Fibroblast of skin of left quadriceps (primary cell): ENCODE measurements at places on chromosomes 4 and X.

DNA sequence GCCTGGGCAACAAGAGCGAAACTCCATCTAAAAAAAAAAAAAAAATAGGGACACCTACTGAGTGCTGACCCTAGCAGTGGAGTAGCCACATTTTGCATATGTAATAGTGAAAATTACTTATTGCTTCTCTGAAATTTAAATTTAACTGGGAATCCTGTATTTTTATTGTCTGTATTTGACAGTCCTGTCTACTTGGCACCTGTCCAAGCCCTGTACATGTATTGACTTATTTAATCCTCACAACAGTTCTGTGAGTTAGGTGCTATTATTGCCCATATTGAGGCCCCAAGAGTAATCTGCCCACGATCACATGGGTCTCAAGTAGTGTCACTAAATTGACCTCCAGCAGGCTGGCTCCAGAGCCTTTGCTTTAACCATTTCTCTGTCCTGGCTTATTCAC is 81.6 kb downstream of the WDR19 start:
- no peak for DNase-seq

DNA sequence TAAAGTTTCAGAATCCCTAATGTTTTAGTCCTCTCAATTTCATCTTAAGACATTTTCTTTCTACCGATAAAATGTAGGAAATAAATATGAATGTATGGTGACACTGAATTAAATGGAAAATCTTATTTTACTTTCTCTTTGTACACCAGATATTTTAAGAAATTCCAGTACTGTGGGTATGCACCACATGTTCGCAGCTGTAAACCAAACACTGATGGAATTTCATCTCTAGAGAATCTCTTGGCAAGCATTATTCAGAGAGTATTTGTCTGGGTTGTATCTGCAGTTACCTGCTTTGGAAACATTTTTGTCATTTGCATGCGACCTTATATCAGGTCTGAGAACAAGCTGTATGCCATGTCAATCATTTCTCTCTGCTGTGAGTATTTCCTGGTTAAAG is 26.9 kb downstream of the C4orf46 start:
- DNase-seq: no peak

- no peak for DNase-seq
Observed at GRCh38 chr4:174435974-174436373, 86.3 kb downstream of the HPGD start.

GRCh38 chr4:120051253-120051652 is 15.4 kb downstream of the MAD2L1 start:
- no peak for DNase-seq

DNA sequence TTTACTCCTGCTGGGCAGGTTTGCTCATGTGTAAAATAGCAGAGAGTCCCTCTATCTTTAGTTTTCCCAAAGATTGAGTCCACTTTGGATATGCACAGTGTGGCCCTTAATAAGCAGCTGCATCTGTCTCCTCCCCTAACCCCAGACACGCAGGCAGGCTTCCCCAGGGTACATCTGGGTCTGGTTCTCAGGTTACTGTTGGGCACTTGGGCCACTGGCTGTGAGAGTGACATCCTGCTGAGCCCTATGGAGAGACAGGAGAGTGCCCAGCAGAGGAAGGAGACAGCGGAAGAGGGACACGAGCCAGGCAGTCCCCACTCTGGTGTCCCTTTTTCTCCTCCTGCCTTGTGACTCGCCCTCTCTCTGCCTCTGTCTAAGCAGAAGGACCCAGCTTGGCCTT is 16.0 kb downstream of the XK start:
- no peak for DNase-seq

DNA sequence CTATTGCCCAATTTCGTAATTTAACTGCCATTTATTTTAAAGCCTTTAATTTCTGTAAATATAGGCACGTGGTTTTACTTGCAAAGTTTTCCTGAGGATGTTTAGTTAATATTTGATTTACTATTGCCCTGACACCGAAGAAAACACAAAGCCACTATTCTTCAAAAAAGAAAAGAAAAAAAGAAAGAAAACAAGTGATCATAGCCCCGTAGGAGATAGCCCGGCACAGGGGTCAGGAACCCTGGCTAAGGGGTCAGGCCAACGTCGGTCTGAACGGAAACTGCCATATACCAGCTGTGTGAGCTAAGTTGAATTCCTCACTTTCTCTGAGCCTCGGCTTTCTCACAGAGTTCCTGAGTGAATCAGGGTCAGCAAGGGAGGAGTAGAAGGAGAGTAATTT is 17.7 kb upstream of the LAMP2 start:
- no peak for DNase-seq

DNA sequence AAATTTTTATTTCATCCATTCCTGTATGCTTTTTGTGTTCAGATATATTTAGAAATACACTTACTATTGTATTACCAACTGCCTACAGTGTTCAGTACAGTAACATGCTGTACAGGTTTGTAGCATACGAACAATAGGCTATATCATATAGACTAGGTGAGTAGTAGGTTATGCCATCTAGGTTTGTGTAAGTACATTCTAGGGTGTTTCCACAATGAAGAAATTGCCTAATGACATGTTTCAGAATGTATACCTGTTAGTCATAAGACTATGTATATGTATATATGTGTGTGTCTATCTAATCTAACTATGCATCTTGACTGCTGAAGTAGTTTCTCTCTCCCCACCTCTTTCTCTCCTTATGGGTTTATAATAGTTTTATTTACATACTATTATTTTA is 51.5 kb upstream of the BTC start:
- no peak for DNase-seq

GRCh38 chrX:23788946-23789345 is 6.0 kb downstream of the SAT1 start:
- DNase-seq: no peak
